ENCODE measurements at places on chromosomes 1 and 21.

DNA sequence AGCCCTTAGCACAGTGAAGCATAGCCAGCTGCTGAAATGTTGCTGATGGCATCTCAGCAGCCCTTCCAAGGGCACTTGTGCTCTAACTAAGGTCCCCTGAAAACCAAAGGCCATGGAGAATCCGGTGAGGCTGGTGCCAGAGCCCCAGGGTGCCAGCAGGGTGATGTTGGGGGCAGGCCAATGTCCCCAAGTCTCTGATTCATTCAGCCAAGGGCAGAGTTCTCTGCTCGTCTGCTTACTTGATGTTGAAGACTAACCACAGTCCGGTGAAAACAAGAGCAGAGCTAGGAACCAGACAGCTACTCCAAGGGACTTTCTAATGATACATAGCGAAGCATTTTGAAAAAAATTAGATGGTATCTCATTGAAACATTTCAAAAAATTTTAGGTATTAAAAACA lies 149.8 kb downstream of the ZZZ3 start:
- no peak for DNase-seq

GRCh38 chr1:185938396-185938795 lies 204.2 kb downstream of the HMCN1 start:
- DNase-seq, result no peak

DNA sequence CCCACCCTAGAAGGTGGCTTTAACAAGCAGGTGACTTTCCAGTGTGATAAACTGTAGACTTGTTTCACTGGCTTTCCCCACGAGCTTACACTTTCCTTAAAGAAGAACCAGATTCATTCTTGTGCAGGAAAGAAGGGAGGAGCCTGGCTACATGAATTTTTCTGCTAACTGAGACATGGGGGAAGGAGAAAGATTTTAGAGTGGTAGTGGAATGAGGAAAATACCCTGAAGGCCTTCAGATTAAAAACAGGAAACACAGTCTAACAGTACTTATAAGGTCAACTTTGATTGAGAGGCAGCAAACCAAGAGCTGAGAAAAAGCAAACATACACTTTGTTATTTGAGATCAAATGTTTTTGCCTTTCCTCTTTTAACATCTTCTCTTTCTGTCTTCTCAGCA lies 640.9 kb upstream of the PLXNA2 start:
- DNase-seq, result no peak

- no peak for DNase-seq
These were observed 2.9 kb upstream of the FCMR start for GRCh38 chr1:206924592-206925105.

GRCh38 chr1:28983509-28984310 lies 69.3 kb downstream of the EPB41 start:
- DNase-seq, result no peak

GRCh38 chr1:185520188-185520920 lies 203.3 kb upstream of the IVNS1ABP start:
- no peak for DNase-seq

DNA sequence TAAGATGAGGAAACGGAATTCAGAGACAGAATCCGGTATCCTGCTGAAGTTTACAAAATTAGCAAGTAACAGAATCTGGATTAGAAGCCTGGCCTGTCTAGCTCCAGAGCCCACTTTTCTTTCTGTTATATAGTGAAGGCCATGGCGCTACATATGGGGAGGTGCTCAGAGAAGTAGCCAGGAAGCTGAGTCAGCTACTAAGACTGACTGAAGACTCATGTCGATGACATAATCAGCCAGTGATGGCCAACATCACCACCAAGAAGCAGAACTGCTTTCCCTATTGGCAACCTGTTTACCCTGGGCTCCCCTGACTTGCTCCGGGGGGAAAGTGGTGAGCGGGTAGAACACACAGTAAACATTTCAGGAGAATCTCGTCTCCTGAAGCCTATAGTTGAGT lies 18.8 kb downstream of the LRRC52 start:
- no peak for DNase-seq

DNA sequence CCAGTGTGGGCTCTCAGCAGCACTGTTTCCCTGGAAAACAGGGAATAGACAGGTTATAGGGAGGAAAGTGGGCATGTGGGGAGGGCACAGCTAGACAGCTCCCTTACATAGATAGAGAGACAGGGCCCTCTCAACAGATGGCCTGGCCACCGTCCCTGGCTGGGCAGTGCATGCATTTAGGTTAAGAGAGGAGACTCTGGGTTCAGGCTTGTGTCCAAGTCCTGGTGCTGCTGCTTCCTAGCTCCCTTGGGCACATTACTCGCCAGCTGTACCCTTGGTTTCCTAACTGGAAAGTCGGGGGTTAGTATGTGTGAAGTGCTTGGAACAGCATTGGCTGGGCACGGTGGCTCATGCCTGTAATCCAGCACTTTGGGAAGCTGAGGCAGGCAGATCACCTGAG lies 9.1 kb downstream of the PLOD1 start:
- DNase-seq, result no peak

- no peak for DNase-seq
These were observed 8.1 kb upstream of the CMPK1 start for GRCh38 chr1:47325528-47325927.

DNA sequence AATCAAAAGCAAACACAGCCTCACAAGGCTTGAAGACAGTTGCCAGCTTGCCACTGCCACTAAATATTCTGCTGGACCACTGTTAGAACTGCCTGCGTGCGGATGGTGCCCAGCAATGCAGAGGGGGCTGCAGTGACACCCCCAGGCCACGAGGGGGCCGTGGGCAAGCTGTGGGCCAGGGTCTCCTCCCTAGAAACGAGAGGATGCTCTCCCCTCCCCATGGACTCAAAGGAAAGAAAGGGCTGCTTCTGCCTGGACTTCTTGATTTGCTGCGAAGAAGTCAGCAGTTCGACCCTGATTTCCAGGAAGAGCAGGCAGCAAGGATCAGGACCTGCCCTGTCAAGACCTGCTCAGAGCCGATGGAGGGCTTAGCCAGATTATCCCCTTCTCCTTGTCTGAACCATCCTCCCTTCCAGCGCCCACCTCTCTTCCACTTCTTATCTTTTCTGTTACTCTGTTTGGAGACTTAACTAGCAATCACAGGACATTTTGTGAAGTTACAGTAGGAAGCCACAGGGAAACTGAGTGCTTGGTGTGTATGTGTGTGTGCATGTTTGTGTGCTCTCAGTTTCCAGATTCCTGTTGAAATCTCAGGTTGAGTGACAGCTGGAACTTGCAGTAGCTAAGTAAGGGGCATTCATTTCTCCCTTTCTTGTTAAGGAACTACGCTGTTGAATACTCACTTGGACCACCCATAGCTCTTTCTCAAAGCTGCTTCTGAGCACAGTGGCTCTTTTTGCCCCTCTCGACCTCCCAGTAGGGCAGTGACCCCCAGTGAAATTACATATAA lies 2.7 kb downstream of the MAN1C1 start:
- peak; percentile 73 for DNase-seq

DNA sequence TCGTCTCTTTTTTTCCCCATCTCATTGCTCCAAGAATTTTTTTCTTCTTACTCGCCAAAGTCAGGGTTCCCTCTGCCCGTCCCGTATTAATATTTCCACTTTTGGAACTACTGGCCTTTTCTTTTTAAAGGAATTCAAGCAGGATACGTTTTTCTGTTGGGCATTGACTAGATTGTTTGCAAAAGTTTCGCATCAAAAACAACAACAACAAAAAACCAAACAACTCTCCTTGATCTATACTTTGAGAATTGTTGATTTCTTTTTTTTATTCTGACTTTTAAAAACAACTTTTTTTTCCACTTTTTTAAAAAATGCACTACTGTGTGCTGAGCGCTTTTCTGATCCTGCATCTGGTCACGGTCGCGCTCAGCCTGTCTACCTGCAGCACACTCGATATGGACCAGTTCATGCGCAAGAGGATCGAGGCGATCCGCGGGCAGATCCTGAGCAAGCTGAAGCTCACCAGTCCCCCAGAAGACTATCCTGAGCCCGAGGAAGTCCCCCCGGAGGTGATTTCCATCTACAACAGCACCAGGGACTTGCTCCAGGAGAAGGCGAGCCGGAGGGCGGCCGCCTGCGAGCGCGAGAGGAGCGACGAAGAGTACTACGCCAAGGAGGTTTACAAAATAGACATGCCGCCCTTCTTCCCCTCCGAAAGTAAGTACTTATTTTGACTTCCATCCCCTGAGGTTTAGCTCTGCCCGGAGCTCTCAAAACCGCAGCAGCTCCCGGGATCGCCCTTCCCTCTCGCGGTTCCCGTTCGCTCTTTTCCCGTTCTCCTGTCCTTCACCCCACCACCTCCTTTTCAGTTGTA lies 1.5 kb downstream of the TGFB2 start:
- no peak for DNase-seq

GRCh38 chr1:152886758-152887409 lies 8.8 kb downstream of the SMCP start:
- no peak for DNase-seq

GRCh38 chr1:245086389-245086969 lies 68.3 kb upstream of the KIF26B start:
- DNase-seq, result no peak

DNA sequence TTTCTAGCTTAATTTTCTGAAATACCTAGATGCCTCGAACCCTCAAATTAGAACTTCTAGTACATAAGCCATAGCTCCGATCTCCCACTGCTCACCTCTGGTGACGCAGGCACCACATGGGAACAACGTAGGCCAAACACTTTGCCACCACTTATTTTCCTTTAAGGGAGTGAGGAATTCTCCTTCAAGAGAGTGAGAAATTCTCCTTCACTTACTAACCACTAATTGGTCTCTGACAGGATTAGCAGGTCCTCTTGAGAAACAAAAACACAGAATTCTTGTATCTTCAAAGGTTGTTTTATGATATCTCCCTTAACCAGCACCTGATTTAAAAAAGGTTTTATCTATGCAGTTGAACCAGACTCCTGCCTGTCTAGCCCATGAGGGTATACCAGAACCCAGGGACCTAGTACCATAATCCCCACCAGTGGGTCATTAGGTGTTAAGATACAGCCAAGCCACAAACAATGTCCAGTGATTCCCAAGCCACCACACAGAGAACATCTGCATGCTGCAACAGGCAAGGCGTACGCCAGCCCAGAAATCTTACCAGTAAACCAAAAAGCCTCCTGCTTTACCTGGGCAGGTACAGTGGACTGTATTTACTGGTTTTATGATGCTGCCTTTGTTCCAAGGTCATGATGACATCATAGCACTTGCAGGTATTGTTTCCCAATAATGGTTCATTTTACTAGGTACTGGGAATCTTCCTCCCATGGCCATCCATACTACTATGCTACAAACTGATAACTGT lies 20.3 kb upstream of the CXADR start:
- no peak for DNase-seq

GRCh38 chr1:54872036-54872331 lies 15.0 kb downstream of the DHCR24 start:
- DNase-seq, result no peak

DNA sequence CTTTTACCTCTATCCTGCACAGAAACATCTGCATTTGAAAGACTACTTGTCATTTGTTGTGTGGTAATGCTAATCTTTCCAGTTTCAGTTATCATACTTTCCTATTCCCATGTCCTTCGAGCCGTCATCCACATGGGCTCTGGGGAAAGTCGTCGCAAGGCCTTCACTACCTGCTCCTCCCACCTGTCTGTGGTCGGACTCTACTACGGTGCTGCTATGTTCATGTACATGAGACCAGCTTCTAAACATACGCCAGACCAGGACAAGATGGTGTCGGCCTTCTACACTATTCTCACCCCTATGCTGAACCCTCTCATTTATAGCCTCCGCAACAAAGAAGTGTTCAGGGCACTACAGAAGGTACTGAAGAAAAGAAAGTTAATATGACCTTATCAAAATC lies 8.3 kb downstream of the OR2M4 start:
- DNase-seq, result no peak

- peak; percentile 93 for DNase-seq
These were observed at the start of gene PDXK for GRCh38 chr21:43718872-43719747. Gene PDXK (plus strand): TSS chr21:43719129. CDS start chr21:43719295, 166 bp downstream.

- DNase-seq, result no peak
These were observed 27.6 kb downstream of the GPR88 start for GRCh38 chr1:100565533-100565932.

DNA sequence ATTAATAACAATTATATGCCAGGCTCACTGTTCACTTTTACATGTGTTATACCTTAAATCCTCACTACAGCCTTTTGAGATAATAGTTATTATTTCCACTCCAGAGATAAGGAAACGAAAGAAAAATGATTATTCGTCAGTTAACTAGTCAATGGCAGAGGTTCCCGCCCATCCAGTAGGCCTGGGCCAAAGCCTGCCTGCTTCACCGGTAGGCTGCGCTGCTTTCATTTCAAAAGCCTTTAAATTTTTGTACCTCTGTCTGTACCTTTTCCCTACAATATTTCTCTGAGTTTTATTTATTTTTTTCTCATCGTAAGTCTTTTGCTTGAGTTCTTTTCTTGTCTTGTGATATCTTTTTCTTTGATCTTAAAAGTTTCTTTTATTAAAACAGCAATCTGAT lies 3.6 kb downstream of the GPR52 start:
- no peak for DNase-seq

- no peak for DNase-seq
These were observed 64.7 kb downstream of the TGFBR3 start for GRCh38 chr1:91821126-91821868.

GRCh38 chr21:42146821-42147220 lies 72.1 kb upstream of the ABCG1 start:
- DNase-seq, result peak; percentile 53

GRCh38 chr1:55632058-55632457 lies 416.9 kb upstream of the USP24 start:
- DNase-seq, result no peak

DNA sequence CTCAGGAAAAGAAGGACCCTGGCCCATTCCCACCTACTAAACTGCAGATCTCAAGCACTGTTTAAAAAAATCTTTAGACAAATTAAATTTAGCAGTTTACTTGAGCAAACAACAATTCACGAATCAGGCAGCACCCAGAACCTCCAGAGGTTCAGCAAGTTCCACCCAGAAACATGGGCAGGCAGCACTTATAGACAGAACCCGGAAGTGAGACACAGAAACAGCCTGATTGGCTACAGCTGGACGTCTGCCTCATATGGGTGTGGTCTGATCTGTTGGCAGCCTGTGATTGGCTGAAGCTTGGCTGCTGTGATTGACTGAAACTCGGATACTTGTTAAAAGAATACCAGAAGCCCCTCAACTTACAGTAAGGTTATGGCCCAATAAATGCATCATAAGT lies 34.7 kb upstream of the COL6A2 start:
- DNase-seq, result peak; percentile 20

DNA sequence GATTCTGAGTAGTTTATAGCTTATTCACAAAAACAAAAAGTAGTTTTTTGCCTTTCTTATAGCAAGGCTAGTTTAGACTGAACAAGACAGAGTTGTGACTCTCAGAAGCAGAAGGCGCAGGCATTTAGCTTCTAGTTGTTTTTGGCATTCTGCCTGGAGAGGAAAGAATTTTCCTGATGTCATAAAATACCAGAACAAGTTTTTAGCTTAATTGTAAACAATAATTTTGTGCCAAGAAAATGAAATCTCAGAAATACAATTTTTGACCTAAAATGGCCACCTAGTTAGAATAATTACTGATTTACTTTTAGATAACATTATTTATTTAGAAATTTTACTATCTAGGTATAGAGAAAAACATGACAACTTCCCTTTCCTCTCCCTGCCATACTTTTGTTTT lies 1.0 kb downstream of the DNAJB4 start:
- DNase-seq, result no peak

GRCh38 chr1:109184687-109185086 lies 29.0 kb upstream of the SARS1 start:
- DNase-seq, result no peak
